ENCODE measurements at places on chromosomes 11 and 22.

GRCh38 chr11:64970731-64971151 is 1.2 kb downstream of the MAJIN start:
- peak; percentile 62 for DNase-seq

- DNase-seq = no peak
These were observed 505 bp downstream of the ZNF214 start for GRCh38 chr11:7019500-7020182.

- DNase-seq = no peak
These were observed 5.8 kb downstream of the MS4A12 start for GRCh38 chr11:60498399-60498798.

DNA sequence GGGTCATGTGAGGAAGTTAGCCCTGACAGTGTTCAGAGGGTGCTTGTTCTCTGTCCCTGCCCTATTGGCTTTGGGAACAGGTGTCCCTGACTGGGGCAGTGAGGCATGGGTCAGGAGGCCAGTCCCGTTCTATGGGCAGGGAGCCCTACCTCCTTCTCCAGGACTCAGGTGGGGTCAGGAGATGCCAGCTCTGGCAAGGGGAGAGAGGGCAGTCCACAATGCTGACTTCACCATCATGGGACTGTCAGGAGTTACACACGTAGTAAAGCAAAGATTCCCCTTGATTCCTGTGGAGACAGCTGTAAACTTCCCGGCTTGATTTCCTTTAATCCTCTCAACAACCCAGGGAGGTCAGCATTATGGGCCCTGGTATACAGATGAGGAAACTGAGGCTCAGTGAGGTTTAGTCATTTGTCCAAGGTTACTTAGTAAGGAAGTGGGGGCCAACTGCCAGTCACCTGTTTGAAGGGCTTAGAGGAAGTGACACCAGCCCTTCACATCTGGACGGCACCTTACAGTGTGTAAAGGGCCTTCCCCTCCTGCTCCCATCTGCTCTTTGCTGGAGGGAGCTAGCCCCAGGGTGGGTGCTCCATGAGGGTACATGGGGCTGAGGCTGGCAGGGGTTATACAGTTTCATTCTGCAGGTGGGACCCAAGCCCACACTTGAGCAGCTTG is 11.9 kb downstream of the MICALL1 start:
- DNase-seq = no peak

- no peak for DNase-seq
These were observed at the start of gene PTPRCAP for GRCh38 chr11:67437082-67437808. TSS of gene PTPRCAP (minus strand) at chr11:67437682. CDS start at chr11:67437619, 63 bp downstream.

DNA sequence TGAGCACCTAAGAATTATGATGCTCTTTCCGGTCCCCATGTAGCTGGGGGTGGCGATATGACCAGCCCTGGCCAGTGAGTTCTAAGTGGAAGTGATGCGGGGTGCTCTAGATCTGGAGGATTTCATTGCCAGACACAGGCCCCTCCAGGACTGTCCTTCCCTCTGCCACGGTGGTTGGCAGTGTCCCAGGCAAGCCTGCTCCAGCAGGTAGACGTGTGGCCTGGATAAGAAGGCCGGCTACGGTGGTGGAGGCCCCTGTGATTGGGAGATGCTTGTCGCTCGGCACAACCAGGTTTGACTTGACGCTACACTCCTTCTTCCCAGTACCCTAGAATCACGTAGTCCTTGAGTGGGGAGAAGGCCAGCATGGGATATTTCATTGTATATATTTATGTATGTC is 9.1 kb upstream of the ARHGAP8 start:
- DNase-seq = no peak

DNA sequence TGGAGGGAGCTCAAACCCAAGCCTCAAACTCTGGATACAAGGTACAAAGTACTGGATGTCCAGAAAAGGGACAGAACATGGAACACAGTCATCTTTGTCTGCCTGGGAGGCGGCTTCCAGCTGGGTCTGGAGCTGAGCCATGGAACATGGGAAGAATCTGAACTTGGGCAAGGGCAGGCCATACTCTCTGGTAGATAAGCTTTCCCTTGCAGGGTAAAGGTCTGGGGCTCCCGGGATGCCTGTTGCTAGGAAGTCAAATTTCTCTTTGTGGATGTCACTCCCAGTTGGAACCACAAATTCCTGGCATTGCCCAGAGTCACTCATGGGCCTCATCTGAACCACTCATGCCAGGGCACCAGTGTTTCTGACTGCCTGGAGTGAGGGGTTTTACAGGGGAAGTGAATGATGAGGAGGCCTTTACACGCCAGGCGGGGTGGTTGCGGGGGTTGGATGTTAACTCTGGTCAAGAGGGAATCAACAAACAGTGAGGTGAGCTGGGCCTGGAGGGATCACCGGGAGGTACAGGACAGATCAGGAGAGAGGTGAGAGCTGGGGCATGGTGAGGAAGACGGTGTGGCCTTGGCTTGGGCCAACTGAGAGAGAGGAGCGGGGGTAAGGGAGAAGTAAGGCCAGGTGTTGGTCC is 5.7 kb downstream of the FTH1 start:
- peak; percentile 30 for DNase-seq

DNA sequence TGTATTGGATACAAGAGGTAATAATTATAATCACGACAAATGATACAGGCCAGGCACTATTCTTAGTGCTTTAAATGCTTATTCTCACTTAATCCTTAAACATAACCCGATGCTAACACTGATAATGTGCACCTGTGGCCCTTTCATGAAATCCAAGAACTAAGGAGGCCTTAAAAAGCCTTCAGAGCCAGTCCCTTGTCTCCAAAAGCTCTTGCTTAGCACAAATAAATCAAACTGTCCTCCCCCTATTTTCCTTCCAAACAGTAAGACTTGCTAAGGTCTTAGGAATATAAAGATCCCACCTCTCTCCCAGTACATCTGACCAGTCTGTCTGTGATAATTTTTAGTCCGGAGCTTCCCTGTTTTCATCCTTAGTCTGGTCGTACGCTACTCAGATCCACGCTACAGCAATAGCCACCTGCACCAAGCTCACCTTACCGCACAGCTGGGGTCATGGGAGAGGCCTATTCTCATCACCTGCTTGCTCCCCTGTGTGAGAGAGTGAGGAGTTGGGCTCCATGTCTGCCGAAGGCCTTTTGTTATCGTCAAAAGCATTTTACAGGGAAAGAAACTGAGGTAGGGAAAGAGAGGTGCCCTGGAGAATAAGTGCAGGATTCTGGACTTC is 16.9 kb downstream of the FXYD6 start:
- no peak for DNase-seq

DNA sequence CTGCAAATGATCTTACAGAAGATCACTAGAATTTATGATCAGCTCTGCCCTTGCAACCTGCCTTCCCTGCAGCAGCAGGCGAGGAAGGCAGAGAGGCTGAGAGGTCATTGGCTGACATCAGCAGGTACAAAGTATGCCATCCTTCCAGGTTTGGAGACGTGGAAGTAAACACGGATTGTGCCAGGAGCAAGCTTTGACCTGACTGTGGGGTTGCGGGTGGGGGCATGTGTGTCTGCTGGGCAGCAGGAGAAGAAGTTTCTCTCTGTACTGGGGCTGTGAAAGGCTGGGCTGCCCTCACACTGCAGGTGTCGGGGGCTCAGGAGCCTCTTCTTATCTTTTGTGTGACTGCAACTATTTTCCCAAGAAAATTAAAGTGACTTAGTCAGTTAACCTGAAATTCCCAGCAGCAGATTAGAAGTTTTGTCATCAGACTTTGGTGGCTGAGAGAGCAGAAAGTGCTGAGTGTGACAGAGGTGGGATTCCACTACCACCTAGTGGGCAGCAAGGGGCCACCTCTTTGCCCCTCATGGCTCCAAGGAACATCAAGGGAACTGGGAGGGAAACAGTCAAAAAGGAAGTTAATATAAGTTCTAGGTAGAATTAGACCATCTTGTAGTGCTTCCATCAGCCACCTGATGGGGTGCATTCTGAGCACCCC is 565.9 kb downstream of the ETS1 start:
- DNase-seq = peak; percentile 34

DNA sequence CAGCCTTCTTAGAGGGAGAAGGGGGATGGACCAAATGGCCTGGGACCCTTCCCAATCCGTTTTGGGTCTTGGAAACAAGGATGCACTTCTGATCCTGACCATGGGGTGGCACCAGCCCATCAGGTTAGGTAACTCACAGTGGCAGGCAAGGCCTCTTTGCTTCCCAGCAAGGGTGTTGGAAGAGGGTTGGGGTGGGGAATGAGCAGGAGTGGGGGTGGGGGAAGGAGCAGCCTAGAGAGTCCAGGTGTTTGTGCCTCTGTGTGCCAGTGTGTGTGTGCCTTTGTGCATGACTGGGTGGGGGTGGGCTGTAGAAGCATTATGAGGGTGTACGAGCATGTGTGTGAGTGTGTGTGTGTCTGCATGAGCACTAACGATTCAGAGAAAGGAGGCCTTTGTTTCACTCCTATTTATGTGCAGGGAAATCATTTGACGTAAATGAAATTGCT is 213.1 kb downstream of the INSC start:
- DNase-seq = peak; percentile 4

GRCh38 chr11:62054484-62055121 is 69.2 kb upstream of the INCENP start:
- DNase-seq = peak; percentile 59
